ENCODE measurements at places on chromosomes 1 and 21.

DNA sequence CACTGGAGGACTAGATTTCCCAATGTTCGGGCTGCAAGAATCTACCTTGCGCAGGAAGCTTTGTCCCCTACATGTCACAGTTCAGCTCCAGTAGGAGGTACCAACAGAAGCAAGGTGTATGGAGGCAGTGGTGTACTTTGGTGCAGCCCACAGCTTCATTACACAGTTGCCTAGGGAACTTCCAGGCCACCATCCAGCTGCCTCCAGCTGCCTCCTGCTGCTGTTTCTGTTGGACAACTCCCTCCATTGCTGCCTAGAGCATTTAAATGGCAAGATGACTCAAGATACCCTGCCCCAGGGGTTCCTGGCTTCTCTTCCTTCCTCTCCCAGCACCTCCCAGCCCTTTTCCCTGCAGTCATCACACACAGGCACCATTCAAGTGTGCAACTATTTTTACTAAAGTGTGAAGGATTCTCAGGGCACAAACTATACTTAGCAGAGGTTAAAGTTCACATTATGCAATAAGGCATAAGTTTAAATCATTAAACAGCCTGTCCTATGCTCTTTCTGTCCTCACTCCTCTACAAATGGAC lies 39.0 kb upstream of the ATP1A1 start:
- no peak for DNase-seq

DNA sequence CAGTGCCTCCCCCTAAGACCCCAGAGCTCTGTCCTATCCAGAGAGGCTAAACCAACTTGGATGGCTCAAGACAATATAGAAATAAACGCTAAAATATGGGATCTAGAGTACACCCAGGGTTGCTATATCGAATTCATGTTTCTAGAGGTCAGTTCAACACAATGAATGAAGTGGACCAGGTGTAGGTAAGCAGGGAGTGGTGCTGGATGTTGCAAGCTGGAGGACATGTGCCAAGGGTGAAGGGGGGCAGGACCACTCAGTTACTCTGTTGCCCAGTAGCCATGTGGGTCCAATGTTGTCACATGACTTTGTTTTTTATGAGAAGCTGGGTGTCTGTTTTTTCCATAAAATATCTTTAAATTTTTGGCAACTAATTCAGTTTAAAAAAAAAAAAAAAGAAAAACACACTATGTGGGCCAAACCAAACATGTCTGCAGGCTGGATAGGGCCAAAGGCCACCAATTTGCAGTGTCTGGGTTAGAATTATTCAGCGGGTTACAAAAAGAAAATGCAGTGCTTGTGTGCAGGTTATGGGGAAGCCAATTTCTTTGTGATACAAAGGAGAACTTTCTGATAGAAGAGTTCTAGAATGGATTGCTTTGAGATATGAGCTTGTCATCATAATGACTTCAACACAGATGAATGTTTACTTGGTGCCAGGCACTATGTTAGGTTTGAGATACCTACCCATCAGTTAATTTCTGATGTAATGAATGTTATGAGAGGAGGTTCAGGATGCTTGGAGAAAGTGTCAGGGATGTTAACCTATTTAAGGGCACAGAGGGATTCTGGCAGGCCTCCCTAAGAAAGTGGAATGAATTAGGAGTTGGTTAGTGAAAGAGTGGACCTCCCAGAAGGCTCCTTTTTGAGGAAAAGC lies 8.9 kb downstream of the CACHD1 start:
- no peak for DNase-seq

DNA sequence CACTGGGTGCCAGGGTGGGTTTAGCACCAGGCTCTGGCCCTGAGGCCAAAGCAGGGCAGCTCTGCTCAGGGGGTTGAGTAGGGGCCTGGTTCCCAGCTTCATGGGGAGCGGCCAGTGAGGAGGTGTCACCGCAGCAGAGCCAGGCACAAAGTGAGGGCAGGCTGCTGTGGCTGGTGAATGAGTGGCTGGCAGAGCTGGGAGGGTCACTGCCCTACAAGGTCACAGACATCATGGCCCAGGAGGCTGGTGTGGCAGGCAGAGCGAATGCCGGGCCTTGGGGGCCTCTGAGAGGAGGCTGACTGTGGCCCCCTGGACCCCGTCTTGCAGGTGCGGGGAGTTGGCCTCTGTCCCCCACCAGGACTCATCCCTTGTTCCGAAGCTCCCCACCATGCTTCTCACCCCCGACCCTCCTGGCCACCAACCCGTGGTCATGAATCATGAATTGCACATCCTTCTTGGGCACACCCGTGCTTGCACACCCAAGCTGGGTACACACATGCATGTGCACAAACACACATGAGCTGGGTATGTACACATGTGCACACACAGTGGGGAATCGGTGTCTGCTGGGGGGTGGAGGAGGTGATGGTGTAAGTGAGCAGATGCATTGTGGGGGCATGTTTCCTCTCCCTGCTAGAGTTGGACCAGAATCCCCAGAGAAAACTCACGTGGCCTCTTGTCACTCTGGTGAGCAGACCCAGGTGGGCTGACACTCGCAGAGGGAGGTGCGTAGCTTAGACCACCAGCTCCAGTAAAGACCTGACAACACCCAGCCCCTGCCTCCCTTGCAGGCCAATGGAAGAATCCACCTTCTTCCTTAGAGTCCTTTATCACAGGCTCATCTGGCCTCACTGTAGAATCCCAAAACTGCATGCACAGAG lies 4.8 kb upstream of the GNB1 start:
- DNase-seq, result no peak

DNA sequence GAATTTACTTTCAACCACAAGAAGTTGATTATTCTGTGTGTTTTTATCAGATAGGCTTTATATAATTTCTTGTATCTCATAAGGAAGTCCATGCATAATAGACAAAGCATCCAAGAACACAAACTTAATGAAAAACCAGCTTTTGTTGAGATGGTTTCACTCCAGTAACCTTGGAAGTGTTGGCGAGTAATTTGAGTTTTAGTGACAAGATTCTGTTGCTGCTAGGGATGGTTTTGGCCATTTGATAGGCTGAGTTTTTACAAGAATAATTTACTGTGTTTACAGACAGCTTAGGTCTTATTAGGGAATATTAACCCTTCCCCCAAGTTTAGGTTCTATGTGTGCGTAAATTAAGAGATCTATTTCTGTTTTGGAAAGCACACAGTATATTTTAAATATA lies 513.6 kb downstream of the USP25 start:
- DNase-seq, result no peak

GRCh38 chr21:38780879-38781278 lies 24.9 kb upstream of the ETS2 start:
- DNase-seq, result no peak

- DNase-seq, result no peak
These were observed 353.4 kb upstream of the NEGR1 start for GRCh38 chr1:72635719-72636118.

GRCh38 chr1:87763483-87763882 lies 434.8 kb downstream of the LMO4 start:
- no peak for DNase-seq

DNA sequence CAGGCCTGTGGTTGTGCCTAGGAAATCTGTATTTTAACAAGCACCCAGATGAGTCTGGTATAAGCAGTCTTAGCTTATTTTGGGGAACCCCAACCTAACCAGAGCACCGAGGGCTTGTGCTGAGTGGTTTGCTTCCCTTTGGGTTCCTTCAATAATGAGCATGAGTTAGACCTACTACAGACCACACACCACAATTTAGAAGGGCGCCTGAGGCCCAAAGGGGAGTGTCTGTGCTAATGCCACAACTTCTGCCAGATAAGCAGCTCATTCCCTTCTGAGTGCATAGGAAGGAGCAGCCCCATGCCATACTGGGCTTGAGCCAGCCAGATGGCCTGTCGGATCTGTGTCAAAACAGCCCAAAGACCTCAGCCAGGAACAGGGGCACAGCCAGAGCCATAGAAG lies 15.4 kb upstream of the LSS start:
- no peak for DNase-seq

GRCh38 chr1:206566999-206567398 lies 45.3 kb downstream of the EIF2D start:
- no peak for DNase-seq

- no peak for DNase-seq
These were observed 121.0 kb upstream of the IRF2BP2 start for GRCh38 chr1:234730770-234731568.

DNA sequence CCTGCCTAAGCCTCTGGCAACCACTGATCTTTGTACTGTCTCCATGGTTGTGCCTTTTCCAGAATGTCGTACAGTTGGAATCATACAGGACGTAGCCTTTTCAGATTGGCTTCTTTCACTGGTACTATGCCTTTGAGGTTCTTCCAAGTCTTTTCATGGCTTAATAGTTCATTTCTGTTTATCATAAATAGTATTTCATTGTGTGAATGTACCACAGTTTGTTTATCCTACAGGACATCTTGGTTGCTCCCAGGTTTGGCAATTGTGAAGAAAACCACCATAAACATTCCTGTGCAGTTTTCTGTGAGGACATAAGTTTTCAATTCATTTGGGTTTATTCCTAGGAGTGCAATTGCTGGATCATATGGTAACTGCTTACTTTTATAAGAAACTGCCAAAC lies 190.6 kb upstream of the RAB4A start:
- no peak for DNase-seq

DNA sequence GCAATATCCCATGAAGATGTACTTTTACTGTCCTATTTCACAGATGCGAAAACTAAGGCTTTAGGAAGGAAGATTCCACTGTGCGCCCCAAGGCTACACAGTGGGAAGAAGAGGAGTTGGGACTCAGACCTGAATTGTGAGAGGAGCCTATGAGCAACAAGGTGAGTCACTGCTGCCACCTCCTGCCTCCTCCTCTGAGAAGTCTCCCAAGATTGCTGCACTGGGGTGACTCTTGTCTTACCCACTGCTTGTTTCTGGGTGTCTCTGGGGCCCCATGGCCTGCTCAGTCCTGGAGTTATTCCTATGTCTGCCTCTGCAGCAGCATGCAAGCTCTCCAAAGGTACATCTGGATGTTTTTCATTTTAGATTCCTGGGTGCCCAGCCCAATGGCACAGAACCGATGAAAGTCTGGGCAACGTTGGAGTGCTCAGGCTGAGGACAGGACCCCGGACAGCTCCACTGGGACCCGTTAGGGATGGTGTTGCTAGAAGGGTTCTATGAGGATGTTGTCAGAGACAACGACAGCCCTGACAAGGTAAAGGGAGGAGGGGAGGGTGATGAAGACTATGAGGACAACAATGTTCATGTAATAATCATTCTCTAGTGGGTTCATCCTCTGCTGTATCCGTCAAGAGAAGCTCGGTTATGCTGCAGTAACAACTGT lies 11.0 kb upstream of the C1QA start:
- no peak for DNase-seq

DNA sequence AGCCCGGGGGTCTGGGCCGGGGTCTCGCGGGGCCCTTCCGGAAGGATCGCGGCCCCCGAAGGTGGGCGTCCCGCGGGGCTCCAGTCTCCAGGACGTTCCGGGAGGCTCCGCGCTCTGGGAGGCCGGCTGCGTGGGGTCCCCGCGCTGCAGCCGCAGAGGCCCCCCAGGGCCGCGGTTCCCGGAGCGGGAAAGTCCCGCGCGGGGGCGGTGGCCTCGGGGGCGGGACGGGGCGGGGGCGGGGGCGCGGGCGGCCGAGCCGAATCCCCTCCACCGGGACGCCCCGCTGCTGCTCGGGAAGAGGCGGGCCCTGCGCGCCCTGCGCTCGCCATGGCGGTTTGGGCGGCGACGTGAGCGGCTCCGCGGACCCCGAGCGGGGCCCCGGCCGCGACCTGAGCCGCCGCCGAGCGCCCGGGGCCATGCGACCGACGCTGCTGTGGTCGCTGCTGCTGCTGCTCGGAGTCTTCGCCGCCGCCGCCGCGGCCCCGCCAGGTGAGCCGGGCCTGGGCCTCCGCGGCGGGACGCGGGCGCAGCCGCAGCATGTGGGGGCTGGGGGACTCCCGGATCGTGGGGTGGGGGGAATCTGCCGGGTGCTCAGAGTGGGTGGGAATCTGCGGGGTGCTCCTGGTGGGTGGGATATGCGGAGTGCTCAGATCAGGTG lies at the start of gene IFNGR2:
Gene IFNGR2, plus strand, starts transcription at position 286 of the 658 bp plus-strand sequence. Its CDS starts 131 bp downstream, at position 417.
- peak; percentile 37 for DNase-seq

- no peak for DNase-seq
These were observed 43.7 kb upstream of the PSEN2 start for GRCh38 chr1:226826479-226827261.

GRCh38 chr1:85857991-85858390 lies 149.8 kb upstream of the ZNHIT6 start:
- DNase-seq, result no peak

DNA sequence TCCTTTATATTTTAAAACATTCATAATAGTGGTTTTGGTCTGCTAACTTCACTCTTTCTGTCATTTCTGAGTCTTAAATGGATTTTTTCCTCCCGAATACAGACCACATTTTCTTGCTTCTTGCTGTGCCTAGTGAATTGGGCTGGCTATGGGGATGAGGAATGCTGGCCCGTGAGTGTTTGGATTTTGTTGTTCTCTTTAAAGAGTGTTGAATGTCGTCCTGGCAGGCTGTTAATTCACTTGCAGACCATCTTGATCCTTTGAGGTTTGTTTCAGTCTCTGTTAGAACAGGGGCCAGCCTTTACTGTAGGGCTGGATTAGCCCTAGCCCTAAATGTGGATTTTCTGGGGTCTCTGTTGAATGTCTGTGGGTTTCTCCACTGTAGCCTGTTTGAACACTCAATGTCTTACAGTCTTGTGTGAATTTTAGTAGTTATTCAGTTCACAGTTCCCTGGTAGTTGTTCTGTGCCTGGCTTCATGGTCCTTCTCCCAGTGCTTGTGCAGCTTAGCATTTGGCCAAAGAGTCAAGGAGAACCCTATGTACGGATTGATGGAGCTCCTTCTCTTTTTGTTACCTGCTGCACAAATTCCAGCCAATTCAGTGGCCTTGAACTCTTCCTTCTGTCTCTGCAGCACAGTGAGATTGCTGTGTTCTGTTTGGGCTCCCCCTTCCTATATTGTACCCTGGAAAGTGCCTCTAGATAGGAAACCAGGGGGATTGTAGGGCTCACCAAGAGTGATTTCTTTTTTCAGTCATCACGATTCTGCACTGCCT lies 95.7 kb downstream of the DYRK1A start:
- DNase-seq, result no peak

GRCh38 chr1:164630626-164631396 lies 71.8 kb downstream of the PBX1 start:
- DNase-seq, result no peak

GRCh38 chr21:41630249-41630648 lies 122.3 kb upstream of the TMPRSS2 start:
- DNase-seq, result no peak
